Hypothalamus (tissue), 51 donors: ENCODE measurements at places on chromosomes 12 and 14.

GRCh38 chr12:54870048-54870447 is 15.7 kb downstream of the MUCL1 start:
- DNase-seq, result no peak

GRCh38 chr12:6056406-6057240 is 67.8 kb downstream of the VWF start:
- no peak for DNase-seq

DNA sequence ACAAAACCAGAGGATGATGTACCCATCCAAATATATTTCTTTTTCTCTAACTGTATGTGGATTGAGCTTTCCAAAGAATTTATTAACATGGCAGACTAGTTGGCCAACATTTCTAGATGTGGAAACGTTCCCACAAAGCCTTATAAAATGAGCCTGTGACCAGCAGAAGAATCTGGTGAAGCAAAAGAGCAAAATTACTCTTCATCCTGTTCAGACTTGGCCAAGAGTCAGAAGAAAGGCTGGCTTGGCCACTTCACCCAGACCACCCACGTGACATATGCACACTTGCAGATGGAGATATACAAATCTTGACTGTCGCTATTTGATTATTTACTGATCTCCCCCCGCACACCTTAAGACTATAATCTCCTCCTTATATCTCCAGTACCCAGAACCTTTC is 96.7 kb downstream of the NUAK1 start:
- no peak for DNase-seq

DNA sequence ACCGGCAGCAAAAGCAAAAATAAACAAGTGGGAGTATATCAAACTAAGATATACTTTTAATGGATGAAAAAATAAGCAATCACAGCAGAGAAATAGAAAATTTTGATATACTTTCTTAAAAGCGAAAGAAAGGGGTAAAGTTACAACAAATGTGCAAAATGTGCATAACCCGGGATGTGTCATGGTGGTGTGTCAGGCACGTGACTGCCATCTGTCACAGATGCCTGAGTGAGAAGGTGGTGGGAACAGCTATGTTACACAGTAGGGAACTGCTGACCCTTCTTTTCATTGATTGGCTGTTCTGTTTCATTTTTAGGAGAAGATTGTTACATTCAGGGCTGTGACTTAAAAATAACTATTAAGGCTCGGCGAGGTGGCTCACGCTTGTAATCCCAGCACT is 168.1 kb upstream of the PELI2 start:
- DNase-seq, result no peak

DNA sequence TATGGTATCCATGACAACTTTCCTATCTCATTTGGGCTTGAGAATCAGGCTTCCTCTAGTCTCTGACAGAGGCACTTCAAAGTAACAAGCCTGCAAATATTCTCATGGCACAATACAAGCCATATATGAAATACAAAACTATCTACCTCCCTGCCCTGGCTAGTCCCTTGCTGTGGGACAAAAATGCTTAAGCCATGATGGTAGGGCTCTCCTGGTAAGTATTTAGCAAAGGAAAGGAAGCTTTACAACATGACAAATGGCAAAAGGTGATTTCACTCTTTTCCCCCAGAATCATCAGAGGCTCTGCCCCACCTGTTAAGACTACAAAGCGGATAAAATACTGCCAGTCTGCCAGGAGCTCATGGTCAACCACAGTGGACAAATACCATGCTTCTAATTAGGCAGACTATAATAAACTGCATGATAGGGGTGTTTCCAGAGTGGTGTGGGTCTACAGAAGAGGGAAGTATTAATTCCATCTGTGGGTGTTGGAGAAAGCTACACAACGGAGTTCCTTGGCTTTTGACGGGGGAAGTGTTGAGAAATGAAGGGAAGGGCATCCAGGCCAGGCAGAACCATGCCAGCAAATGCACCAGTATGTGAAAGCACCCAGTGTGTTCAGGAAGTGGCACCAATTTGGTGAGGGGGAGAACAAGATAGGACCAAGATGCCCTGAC is 92.9 kb downstream of the SPTSSA start:
- no peak for DNase-seq

DNA sequence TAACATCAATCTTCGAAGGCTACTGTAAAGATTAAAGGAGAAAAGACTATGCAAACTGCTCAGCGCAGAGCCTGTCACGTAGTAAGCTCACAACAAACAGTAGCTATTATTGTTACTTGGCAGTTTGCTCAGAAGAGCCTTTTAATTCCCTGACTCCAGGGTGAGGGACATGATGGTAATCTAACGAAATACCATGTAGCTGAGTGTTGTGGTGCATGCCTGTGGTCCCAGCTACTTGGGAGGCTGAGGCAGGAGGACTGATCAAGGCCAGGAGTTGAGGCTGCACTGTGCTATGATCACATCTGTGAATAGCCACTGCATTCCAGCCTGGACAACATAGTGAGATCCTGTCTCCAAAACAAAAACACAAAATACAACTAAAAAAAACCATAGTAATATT is 22.8 kb downstream of the HEBP1 start:
- no peak for DNase-seq

DNA sequence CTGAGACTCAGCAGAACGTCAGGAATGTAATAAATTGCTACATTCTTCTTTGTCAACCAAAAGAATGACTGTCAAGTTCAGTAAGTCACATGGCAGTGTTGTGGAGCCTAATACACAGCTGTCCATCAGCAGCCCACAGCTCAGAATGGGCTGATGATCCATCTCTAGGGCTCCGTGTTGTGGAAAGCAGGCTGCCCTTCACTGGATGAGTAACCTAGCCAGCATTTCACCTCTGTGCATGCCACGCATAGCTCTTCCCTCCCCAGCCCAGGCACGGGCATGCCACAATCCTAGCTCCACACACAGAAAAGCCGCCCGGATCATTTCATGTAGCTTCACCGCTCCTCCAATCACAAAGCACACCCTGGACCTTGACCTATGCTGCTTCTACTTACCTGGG is 878.0 kb upstream of the TMEM132C start:
- no peak for DNase-seq

GRCh38 chr14:105326891-105327694 is 12.5 kb downstream of the PACS2 start:
- DNase-seq, result no peak

DNA sequence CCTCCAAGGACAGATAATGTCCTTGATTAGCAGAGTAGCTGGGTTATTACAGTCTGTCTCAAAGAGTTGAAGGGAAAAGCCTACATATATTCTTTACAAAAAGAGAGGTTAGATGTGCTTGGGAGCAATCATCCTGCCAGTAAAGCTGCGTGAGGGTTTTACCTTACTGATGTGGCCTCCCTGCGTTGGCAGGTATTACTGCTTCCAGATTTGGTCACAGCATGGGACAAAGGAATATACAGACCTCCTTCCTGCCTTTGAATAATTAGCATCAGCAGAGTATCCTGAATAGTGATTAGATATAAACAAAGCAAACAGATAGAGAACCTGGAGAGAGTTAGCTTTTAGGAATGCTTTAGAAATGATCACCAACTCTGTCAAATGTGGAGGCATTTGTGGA is 69.6 kb downstream of the TMTC2 start:
- DNase-seq, result no peak

GRCh38 chr14:73239393-73240241 is 2.3 kb downstream of the PAPLN start:
- DNase-seq, result no peak

DNA sequence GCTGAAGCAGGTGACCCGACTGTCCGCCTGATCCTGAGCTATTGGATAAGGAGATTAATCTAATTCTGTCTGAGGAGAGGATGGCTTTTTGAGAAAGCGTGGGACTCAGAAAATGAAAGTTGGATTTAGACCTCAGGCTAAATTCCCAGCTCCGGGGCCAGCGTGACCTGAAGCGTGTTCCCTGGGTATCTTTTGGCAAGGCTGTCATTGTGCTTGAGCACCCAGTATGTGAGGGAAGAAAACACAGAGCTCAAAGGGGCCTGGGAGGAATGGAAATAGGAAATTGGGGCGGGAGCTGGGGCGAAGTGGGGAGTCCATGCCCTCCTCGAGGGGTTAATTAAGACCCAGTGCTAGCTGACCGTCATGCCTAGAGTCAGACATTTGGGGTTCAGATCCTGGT is 17.5 kb upstream of the CCDC63 start:
- DNase-seq, result no peak

DNA sequence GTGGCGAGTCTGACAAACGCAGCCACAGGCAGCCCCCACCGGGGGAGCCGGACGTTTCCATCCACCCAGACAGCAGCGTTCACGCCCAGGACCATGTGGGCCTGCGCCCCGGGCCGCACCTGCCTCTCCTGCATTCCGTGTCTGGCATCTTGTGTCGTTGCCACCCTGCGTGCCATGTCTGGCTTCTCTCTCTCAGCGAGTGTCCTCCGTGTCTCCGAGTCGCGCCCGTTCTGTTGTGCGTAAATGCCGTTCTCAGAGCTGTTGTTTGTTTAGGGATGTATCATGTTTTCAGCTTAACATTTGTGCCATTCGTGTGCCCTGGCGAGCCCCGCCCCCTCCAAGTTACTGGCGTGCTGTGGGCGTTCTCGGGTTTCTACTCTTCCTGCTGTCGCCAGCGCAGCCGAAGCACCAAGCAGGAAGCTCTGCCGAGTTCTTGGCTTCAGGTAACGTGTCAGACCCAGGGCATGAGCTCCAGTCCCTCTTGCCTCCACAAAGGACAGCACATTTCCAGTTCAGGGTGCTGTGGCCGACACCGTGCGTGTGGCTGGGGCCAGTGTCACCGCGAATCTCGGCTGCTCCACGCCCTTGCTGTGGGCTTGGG is 34.6 kb downstream of the NOC4L start:
- no peak for DNase-seq

- no peak for DNase-seq
These were observed 530.5 kb downstream of the NOVA1 start for GRCh38 chr14:26067341-26067740.

DNA sequence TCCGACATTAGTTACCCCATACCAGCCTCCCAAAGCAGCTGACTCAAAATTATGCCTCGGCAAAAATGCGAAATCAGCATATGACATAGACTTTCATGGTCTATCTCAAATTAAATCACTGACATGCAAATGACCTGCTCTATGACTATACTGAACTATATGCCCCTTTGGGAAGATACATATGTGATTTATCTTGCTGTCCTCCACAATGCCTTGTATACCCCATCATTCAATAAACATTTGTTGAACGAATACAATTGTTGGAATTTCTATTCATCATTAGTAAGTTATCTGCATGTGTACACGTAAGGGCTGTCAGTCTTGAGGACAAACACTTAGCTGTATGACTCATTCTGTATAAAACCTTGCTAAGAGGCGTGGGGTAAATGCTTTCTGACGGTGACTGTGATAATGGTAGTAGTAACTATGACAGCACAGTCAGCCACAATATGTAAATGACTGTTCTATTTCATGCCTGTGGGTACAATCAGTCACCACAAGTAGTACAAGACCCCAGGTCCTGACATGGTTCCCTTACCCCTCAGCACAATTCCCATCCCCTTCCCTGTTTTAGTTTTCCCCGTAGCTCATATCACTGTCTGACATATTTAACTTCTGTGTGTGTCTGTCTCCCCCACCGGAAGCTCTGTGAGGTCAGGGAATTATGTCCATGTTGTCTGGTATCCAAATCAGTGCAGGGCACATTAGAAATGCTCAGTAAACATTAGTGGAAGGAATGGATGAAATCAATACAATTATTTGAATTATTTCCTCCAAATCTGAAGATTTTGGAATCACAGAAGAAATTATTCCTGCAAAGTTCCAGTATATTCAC is 42.8 kb downstream of the STXBP6 start:
- no peak for DNase-seq

DNA sequence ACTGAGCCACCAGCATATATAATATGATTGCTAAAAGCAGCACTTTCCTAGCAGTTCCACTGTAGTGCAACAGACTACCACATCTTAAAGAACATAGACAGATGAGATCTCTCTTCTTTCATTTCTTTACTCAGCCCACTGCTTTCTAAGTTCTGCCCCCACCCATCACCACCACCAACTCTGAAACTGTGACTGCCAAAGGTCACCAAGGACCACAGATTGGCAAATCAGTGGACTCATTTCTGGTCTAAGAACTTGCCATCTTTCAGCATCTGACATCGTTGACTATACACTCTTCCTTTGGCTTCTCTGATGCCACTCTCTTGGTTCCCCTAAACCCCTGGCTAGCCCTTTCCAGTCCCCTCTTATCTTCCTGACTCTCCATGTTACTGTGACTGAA is 38.4 kb downstream of the IFNG start:
- DNase-seq, result no peak

DNA sequence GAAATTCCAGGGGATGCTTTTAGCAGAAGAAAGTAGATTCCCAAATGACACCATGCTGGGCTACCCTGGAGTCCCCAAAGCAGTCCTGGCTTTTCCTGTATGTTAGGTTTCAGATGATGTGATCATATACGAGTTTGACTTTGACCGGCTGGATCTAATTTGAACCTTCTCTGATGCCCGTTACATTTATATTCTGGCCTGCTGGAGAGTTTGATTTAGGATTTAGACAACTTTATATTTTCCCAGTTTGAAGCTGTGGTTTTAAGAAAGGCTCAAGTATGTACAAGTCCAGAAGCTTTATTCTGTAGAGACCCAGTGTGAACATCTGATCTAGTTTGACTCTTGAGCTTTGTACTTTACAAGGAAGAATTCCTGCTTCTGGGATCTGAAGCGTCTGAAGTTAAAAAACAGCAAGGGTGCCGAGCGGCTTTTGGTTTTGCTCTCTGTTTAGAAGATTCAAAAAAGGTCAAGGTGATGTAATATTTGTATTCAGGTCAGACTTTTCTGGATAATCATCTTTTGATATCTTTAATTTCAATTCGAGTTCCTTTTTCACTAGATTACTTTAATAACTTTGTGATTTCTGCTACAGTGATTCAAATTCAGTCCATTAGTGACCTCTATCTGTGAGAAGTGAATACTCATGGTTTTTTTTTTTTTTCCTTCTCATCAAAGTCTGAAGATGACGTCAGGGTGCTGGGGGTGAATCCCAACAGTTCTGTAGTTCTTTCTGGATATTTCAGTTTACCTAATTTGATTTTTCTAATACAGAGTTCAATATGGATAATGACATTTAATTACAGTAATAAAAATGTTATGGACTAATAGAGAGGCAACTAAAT is 6.3 kb downstream of the FLRT2 start:
- DNase-seq, result no peak

- no peak for DNase-seq
These were observed 52.9 kb downstream of the GNS start for GRCh38 chr12:64706306-64706705.

GRCh38 chr14:95098984-95099599 is 58.2 kb downstream of the DICER1 start:
- peak; percentile 13 for DNase-seq
